Amygdala (tissue), 56 donors: ENCODE measurements at places on chromosomes 11 and 22.

- DNase-seq, result no peak
Observed at GRCh38 chr22:27412866-27413445, 388.6 kb downstream of the MN1 start.

- no peak for DNase-seq
Observed at GRCh38 chr22:36713436-36713835, 9.9 kb upstream of the CACNG2 start.

DNA sequence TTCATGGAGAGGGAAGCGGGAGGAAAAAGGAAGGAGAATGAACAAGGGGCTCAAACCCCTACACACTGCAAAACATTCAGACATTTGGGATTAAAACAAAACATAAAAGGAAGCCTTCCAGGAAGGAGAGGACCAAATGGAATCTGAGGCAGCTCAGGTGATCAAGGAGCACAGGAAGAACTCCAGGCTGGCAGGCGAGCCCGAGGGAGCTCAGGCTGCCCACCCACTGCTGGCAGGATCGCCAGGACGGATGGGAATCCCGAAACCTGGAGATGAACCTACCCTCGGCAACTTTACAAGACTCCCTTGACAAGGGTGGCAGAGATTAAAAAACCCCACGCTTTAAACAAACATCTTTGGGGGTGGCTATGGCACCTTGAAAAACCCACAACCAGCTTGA, 5.0 kb upstream of the PYGM start:
- DNase-seq, result no peak

GRCh38 chr11:95067841-95068219, 1.1 kb downstream of the SRSF8 start:
- DNase-seq, result no peak

DNA sequence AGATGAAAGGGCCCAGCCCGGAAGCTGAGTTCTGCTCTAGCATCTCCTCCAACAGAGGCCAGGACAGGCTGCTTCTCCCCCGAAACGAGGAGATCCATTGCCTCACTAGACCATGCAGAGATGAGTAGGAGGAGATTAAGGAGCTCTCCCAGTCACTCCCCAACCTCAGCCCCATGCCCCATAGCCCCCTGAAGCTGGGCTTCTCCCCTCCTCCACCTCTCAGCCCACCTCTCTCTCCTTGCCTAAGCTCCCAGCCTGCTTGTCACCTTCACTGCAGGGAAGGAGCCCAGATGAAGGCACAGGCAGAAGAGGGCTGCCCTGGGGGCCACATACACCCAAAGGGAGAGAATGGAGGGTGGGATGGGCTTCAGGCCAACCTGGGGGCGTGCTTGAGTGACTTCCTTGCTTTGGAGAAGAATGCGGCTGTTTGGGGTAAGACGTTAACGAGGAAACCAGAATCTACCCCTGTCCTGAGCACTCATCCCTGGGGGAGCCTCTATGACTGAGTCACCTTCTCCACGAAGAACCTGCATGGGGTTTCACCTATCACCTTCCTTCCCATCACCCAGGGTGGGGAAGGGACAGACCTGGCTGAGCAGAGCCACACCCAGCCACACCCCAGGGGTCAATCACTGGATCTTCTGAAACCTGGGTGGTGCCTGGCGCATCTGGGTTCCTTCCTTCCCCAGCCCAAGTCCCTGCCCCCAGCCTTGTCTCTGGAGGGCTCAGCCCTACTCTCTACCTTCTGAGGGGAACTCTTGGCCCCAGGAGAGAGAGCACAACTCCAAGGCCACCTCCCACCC, 11.6 kb upstream of the GNAZ start:
- no peak for DNase-seq

GRCh38 chr11:126354631-126355323, 709 bp upstream of the ST3GAL4 start:
- DNase-seq, result no peak

GRCh38 chr22:36048911-36049677, 20.5 kb upstream of the RBFOX2 start:
- no peak for DNase-seq

DNA sequence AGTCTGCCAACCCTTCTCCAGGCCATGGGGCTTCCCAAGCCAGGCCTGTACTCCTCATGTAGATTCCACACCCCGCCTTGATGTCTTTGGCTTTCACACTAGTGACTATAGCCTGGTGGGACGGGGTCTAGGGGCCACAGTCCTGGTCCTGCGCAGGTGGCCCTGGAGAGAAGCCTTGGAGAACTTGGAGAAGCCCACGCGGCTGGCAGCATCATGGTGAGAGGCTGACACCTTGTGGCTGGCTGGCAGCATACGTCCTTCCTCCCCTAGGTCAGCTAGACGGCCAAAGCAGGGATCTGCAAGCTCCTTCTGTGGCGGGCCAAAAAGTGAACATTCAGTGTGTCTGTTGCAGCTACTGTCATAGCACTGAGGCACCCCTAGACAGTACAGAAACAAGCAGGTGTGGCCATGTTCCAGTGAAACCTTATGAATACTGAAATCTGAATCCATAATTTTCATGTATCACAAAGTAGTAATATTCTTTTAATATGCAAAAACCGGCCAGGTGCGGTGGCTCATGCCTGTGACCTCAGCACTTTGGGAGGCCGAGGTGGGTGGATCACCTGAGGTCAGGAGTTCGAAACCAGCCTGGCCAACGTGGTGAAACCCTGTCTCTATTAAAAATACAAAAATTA, 42.0 kb downstream of the FAM83F start:
- DNase-seq, result peak; percentile 64

DNA sequence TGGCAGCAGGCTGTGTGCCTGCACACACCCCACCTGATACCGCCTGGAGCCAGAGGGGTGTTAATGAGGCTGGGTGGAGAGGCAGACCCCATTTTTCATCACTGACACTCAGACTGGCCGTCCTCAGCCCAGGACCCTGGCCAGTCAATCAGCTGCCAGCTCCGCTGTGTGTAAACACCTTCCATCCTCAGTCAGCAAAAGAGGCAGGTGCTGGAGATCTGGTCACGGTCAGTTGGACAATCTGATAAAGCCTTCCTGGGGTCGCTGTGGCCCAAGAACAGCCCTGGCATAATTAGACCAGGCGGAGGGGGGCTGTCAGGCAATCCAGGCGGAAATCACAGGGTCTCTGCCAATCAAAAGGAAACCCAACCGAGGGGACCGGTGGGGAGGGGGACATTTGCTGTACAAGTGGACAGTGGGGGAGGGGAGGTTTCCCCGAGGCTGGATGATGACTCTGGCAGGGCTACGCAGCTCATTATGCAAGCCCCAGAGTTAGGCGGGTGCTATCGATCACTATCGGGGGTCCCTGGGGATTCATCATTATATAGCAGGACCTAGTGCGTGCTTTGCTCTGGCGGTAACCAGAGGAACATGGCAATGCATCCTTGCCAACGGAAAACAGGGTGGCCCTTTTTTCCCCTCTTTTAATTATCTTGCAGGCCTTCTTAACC, 72.9 kb downstream of the ABTB2 start:
- DNase-seq, result no peak

- DNase-seq, result no peak
Observed at GRCh38 chr11:68974421-68975194, 6.2 kb downstream of the MRGPRD start.

- DNase-seq, result no peak
Observed at GRCh38 chr11:106242718-106243415, 165.4 kb downstream of the AASDHPPT start.

- DNase-seq, result no peak
Observed at GRCh38 chr11:35362521-35362980, 56.8 kb downstream of the SLC1A2 start.

DNA sequence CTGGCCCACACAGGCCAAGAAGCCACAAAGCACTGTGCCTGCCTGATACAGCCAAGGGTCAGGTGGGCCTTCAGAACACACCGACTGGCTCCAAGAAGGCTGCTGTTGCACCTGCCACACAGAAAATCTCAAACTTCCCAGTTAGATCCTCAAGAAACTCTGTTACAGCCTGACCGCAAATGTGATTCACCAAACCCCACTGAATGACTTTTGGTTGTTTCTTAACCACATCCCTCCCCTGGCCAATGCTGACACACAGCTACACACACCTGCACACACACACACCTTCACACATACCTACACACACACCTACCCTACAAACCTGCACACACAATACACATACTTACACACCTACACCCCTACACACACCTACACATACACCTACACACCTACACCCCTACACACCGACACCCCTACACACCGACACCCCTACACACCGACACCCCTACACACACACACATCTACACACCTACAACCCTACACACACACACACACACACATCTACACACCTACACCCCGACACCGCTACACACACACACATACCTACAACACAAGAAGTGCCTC, 31.5 kb downstream of the CDKN1C start:
- DNase-seq, result no peak

DNA sequence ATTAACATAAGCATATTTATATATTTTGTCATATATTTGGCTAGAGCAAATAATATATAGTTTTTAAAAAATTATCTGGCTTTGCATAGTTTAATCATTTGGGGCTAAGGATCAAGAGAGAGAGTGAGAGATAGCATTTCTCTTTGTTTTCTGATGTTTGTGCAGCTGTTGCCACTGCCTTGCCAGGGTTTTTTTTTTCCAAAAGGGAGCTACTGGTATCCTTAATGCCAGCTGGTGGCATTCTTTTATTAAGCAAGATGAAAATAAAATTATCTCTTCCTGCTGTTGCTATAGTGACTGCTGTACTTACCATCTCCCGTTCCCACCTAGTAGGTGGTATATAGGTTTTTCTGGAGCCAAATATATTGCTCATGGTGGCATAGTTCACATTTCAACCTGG, 793.3 kb upstream of the ARHGAP42 start:
- DNase-seq, result no peak

- no peak for DNase-seq
Observed at GRCh38 chr11:26539517-26539916, 32.5 kb downstream of the MUC15 start.

GRCh38 chr11:67303835-67304411, 593 bp downstream of the SSH3 start:
- DNase-seq, result no peak

GRCh38 chr11:73784734-73785133, 2.9 kb upstream of the MRPL48 start:
- DNase-seq, result no peak

GRCh38 chr11:59025097-59025496, 61.0 kb upstream of the GLYATL1B start:
- no peak for DNase-seq

DNA sequence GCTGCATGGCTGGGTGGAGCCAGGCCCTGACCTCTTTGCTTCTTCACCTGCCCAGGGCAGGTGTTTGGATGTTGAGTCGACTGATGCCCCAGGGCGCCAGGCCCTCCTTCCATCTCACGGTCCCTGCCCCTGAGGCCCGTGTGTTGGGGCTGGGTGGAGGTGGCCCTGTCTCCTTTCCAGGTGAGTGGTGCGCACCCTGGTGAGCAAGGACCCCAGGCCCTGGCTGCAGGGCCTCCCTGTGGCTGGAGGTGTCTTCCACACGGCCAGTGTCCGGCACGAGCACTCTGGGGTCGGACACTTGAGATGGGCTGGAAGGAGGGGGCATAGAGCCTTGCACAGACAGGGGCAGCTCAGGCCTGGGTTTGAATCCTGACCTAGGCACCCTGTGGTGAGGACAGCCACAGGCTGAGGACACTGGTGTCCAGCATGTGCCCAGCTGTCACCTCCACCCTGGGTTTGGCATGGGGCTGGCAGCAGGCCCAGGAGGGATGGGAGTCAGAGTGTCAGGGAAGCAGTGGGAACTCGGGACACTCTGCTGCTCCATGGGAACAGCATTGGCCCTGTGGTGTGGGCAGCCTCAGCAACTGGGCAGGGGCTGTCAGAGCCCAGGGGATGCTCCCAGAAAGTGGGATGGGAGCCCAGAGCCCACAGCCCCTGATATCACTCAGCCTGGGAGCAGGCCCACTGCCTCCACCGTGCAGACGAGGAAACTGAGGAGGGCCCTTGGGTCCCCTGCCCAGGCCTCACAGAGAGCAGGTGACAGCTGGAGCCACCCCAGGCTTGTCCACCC, 37.1 kb upstream of the CCDC188 start:
- no peak for DNase-seq

DNA sequence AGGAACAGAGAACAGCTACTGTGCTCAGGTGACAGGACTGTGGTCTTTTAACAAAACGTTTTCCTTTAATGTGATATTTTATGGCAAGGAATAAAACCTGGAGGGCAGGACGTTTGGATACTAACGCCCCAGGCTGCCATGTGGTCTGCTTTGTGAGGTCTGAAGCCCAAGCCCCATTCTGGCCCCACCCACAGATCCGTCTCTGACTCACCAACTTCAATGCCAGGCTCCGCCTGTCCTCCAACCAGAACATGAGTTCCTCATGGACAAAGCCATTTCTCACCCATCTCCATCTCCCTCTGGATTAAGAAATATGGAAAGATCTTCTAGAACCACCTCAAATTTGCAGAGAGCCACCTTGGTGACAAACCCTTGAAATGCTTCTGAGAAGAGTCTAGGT, 148.8 kb downstream of the CRYBB2 start:
- DNase-seq, result no peak

DNA sequence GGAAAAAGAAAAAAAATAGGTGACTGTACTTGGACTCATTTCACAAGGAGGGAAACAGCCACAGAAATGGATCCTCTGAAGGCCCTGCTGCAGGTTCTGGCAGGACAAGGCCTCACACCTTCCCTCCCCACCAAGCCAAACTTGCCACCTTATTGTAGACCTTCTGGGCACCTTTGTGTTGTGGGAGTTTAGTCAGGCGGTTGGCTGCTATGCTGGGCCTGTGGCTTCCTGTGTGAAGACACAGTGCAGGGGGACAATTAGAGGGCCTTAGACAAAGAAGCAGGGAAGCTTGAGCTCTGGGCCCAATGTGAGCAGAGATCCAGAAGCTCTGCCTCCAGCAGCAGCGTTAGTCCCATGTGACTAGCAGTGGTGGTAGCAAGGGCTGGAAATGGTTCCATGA, 4.2 kb downstream of the RAB1B start:
- DNase-seq, result no peak

DNA sequence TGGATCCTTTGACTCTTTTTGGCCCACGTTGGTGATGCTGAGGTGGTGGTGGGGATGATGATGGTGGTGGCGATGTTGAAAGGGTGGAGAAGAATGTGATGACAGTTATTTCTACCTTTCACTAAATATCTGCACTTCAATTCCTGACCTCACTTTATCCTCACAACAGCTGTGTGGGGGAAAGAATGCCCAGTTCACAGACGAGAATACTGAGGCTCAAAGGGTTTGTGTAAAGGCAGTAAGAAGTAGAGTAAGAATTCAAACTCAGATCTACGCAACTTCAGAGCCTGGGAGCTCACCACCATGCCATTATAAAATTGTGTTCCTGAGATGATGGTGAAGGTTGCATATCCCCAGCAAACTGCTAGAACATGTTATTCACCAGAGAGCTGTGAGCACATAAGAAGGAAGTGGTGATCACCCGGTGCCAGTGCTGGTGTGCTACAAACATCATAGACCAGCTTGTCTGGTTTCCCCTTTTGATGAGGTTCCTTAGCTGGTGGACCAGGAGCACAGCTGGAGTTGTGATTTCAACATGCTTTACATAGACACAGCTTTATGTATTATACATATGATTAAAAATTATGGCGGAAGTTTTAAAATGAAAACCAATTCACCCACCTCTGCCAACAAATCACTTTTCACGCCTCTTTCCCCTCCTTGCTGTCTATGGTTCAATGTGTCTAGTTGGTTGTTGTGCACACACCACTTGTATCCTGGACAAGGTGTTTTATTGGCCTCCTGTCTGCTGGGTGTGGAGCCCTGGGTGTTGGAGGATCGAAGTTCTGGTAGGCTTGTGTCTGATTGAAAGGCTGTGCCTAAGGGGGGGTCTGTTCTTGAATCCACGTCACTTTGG, 6.2 kb downstream of the ST14 start:
- DNase-seq, result no peak

GRCh38 chr11:48307760-48308386, 1.9 kb downstream of the OR4S1 start:
- DNase-seq, result no peak

GRCh38 chr22:31139866-31140716, at the start of gene PLA2G3:
Gene PLA2G3 (minus strand): TSS chr22:31140508. CDS start chr22:31140354, 154 bp downstream.
- DNase-seq, result no peak
